ENCODE measurements at places on chromosomes 2 and 18.

GRCh38 chr2:64625299-64626145 is 28.2 kb downstream of the SERTAD2 start:
- DNase-seq: no peak

GRCh38 chr2:69762513-69763494 is 20.9 kb downstream of the ANXA4 start:
- DNase-seq: no peak

DNA sequence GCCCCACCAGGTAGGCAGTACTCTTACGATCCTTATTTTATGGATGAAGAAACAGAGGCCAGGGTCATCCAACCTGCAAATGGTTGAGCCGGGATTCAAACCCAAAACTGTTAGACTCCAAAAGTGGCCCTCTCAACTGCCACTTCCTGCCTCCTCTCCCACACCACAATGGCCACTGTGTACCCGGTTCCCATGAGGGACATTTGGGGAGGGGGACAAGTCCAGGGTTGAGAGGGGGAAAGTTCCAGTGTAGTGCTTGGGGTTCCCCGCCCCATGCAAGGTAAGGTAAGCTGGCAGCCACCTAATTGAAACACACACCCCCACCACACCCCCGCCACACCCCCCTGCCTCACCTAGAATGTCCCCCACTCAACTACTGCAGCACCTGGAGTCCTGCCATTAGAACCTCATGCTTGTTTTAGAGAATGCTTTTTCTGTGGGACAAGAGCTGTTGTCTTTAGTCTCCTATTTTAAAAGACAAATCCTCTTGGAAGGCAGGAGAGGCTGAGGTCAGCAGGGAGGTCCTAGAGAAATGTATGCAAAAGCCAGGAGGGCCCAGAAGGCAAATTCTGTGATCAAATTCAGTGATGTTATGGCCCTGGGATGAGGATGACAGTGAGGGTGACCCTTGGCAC is 145.2 kb downstream of the ZFP36L2 start:
- DNase-seq: no peak

- no peak for DNase-seq
Observed at GRCh38 chr2:204795156-204795555, 249.9 kb downstream of the PARD3B start.

DNA sequence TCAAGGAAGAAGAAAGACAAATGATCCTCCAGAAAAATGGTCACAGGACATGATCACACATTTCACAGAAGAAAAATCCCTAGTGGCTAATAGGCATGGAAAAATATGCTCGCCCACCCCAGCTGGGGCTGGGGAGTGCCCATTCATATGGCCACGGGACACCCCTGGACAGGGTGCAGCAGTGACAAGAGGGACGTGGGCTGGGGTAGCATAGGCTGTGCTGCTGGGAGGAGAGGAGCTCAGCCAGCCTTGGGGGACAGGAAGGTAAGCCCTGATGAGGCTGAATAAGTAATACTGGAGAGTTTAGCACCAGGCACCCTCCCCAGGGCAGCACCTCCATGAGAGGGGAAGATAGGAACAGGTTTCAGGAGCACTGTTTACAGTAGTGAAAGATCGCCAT is 254.9 kb upstream of the HS6ST1 start:
- no peak for DNase-seq

DNA sequence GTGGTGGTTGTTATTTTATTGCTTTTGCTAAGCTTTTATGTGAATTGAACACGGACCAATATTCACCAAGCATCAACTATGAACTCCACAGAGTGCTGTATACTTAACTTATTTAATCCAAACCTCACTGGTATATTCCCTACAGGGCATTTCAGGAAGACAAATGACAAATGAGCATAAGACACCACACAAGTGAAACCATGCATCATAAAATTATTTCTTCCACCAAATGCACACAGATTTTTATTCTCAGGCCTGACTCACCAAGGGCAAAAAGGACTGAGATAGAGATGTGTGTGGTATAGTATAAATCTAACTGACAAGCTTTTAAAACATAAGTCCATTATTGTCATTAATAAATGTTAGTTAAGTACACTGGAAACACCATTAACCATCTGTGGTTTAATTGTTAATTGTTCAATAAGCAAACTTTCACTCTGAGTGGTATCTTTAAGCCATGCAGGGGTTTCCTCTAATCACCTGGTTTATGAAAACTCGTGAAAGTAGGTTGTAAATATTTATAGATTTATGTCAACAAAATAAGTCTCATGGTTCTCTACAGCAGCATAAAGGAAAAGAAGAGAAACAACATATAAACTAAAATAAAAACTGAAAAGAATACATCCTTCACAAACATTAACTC is 77.6 kb upstream of the CRIM1 start:
- no peak for DNase-seq

GRCh38 chr2:191746346-191747169 is 68.6 kb downstream of the NABP1 start:
- DNase-seq: no peak

DNA sequence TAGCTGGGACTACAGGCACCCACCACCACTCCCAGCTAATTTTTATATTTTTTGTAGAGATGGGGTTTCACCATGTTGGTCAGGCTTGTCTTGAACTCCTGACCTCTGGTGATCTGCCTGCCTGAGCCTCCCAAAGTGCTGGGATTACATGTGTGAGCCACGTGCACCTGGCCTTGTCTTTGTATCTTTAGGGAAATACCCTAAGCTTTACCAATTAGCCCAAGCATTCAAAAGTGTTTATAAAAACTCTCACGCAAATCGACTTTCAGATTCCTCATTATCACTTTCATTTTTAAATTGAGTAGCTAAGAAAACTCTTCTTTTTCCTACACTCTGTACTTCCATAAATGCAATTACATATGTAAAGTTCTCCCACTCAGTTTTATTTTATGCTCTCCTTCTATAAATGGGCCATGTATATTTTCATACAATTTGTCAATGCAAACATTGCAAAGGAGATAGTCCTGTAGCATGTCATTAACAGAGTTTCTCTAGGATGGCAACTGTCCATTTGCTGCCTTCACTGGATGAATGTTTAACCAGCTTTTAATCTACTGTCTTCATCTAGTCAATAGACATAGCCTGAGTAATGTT is 326.2 kb upstream of the LRATD1 start:
- no peak for DNase-seq

DNA sequence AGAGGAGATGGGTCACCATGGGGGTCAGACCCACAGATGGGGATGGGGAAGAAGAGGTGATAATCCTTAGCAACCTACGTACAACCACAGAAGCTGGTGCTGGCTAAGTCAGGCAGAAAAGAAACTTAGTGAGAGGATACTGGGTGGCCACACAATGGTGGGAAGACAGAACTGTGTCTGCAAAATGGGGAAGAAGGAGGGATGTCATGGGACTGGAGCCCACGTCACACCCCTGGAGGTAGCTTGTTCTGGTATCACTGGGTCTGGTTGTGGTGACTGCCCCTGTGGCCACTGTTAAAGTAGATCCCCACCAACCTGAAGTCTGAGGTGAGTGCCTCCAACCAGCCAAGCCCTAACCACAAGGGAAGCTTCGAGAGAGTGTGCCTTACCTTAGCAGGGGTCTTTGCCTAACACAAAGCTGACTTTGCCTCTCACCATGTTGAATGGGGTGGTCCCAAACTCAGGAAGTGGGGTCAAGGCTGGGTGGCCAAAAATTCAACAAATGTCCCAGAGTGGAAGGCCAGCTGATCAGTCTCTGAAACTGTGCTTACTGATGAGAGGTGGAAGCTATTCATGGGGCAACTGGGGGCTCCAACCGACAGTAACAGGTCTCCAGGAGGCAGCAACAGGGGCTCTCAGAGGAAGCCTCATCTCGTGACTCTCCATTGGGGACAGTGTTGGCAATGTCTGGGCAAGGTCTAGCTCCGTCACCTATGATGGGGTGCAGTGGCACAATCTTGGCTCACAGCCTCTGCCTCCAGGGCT is 64.8 kb upstream of the SLC1A4 start:
- no peak for DNase-seq

- no peak for DNase-seq
Observed at GRCh38 chr2:63696496-63696895, 107.7 kb downstream of the MDH1 start.

- no peak for DNase-seq
Observed at GRCh38 chr2:165074884-165075283, 119.6 kb upstream of the SLC38A11 start.

DNA sequence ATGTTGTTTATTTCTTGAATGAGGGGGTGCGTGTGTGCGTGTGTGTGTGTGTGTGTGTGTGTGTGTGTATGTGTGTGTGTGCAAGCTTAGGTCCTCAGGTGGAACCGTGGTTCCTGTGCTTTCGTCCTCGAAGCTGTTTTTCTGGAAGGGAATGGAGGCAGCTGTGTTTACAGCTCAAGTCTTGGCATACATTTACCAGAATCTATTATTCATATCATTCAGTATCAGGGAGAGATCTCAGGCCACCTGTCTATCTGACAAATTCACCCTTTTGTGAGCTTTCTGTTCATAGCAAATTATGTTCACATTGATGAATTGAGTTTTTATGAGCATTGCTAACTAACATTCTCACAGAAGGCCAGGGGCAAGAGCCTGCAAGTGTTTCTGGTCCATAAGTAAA is 550.4 kb downstream of the ARHGAP15 start:
- DNase-seq: peak; percentile 95
